ENCODE measurements at places on chromosomes 1 and 21.

DNA sequence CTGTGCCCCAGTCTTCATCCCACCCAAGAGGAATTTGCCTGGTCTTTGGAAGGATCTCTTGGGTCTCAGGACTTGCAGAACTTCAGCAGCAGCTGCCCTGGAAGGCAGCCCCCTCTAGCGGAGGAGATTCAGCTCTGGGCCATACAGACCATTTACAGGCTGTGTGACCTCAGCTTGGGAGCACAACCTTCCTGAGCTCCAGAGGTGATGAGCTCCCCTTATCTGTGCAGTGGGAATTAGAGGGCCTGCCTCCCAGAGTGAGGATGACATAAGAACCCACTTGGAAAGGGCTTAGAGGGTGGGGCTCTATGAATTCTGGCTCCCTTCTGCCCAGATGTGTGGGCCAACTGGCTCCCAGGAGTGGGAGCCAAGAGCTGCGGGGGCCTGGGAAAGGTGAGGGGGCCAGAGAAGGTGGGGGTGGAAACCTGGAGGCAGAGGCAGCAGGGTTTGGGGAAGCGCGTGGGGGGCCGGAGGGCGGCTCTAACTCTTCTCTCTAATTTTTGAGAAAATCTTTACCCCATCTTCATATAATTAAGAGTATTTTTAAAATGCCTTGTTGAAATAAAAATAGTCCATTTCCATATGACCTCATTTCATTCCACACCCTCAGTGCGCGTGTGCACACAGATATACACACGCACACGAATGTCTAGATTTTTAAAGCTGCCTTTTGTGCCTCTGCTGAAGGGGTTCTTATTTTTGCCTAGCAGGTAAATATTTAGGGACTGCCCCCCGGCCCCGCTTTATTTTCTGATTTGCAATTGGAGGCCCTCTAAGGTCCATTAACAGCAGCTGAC is 21.5 kb downstream of the EPHB2 start:
- DNase-seq: no peak

DNA sequence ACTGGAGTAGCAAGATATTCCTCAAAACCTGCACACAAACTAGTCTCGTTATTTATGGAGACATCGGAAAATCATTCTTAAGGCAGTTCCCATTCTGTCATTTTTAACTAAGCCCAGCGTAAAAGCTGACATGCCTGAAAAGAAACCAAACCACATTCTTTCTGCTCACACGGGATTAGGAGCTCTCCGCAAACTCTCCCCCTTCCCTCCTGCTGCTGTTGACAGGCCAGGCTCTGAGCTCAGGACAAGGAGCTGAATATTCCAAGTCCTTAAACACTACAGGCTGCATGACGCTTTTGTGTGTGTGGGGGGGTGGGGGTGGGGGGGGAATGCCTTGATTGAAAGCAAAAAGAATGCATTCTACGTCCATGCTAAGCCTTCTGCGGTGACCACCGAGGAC is 5.2 kb downstream of the OLIG1 start:
- no peak for DNase-seq

- DNase-seq: peak; percentile 53
Observed at GRCh38 chr1:9235096-9235459, 504 bp downstream of the H6PD start.

DNA sequence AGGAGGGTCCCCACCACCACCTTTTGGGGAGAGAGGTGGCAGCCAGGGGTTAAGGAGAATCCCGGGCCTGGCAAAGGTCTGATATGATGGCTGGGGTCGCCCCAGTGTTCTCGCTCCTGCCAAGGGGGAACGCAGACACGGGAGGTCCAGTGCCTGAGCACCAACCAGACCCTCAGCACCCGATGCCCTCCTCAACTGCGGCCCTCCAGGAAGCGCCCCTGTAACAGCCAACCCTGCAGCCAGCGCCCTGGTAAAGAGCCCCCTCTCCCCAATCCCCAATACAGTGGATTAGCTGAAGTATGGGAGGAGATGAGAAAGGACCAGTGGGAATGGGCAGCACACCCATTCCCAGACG is 10.4 kb downstream of the ADAMTSL4 start:
- no peak for DNase-seq

GRCh38 chr1:94819945-94820746 is at the start of gene SLC44A3:
TSS of gene SLC44A3 (plus strand) at chr1:94820357. CDS start at chr1:94820452, 95 bp downstream.
- no peak for DNase-seq

GRCh38 chr1:89743788-89744187 is 77.0 kb upstream of the LRRC8D start:
- DNase-seq: no peak

- peak; percentile 83 for DNase-seq
Observed at GRCh38 chr21:31866077-31866511, 6.7 kb upstream of the HUNK start.

DNA sequence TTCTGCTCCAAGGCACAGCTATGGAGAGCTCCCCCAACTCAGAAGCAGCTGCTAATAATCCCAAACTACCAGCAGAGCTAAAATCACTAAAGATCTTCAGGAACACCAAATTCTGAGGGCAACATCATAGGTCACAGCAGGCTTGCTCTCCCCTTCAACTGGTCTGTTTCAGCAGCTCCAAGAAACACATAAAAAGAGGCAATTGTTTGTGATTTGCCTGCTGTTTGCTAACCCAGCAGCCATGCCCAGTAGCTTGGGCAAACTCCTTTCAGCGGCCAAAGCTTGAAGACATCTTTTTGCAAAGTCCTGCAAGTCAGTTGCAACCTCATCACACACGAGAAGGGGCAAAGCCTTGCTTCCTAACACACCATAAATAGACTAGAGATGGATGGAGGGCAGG is 8.9 kb downstream of the ERI3 start:
- DNase-seq: no peak

DNA sequence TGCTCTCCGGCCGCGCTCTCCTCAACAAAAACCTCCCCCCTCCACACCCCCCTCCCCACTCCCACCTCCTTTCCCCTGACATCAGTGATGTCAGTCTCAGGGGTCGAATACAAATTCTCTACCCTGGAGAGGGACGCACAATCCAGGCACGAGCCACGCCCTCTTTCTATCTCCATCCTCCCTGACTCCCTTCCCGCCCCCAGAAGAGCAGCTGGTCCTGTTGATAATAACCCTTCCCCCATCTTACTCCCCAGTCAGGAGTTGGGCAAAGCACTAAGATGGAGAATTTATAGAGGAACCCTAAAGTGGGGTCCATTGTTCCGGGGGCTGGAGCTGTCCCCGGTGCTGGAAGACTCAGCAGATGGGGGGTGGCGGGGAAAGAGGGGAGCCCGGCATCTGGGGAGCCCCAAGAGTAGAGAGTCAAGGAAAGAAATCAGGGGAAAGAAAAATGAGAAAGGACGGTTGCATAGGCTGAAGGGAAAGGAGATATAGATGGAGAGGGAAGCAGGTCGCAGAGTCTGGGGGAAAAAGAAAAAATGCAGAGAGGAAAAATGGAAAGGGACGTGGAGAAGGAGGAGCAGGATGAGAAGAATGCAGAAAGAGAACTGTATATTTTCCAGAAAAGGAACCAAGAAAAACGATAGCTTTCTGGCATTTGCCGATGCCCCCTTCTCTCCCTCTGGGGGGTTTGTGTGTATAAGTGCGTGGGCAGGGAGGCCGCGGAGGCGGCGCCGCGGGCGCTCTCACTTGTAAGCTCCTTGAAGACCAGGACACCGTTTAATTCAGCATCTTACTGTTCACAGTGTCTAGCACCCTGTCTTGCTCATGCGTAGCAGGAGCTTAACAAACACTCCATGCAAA is at the start of gene CELF3:
Gene CELF3 (minus strand): TSS at position 33 of the 861 bp plus-strand sequence. CDS start 783 bp downstream, outside the sequence.
- no peak for DNase-seq

- no peak for DNase-seq
Observed at GRCh38 chr1:179550746-179551682, 24.7 kb downstream of the NPHS2 start.

DNA sequence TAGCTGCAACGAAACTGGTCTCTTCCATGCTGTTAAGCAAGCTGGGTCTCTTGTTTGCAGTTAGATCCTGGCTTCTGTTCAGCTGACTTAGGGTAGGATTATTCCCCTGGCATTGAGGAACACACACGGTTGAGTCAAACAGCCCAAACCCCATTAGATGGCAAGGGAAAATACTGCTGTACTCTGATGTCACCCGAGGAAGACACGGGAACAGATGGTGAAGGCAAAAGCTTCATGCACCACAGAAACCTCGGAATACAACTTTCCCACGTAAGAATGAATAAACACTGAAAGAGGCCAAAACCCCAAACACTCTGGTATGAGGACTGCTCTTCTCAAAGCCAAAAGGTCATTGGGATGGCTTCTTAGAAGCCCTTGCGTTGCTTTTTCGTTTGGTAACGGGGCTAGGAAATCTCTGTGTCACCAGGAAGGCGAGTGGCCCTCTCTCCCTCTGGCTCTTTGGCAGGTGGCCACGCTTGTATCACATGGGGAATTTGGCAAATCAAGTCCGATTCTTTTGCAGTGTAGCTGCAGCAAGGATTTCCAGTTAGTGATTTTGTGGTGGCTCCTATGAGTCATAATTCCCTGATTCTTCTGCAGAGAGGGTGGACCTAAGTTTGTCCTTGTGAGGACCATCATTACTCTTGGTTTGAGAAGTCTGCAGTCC is 16.7 kb upstream of the LYST start:
- peak; percentile 83 for DNase-seq

- no peak for DNase-seq
Observed at GRCh38 chr1:38095454-38095931, 48.9 kb upstream of the POU3F1 start.

DNA sequence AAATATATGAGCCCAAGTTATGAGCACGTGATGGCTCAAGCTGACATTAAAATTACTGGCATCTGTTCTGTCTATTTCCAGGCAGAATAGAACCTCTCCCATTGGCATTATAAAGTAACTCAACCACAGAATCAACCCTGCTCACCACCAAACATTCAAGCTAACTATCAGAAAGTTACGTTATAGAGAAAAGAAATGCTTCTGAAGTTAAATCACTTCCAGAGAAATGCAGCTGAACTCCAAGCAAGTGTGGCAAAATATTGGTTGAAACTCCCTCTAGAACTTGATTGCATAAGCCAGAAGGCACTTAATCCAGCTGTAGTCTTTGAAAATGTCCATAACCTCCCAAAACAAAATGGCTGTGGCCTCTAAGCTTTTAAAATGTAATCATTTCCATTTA is 36.2 kb upstream of the UBE2U start:
- no peak for DNase-seq

DNA sequence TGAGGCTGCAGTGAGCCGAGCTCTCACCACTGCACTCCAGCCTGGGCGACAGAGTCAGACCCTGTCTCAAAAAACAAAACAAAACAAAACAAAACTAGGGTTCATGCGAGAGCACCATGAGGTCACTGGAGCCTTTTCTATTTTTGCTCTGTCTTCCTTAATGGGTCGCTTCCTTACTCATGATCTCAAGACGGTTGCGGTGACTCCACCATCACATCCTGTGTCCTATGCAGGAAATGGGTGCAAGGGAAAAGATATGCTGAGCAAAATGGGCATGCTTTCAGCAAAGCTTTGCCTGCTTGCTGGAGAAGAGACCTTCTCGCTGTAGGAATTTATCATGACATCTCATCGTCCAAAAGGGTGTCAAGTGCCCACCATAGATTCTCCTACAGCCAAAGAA is 36.4 kb downstream of the WNT9A start:
- no peak for DNase-seq

GRCh38 chr1:175422156-175422555 is 229.6 kb upstream of the KIAA0040 start:
- no peak for DNase-seq

GRCh38 chr1:245084551-245084950 is 70.2 kb upstream of the KIF26B start:
- no peak for DNase-seq

All from omental fat pad (tissue), 4 donors.